ENCODE measurements at places on chromosomes 1 and 21.
A peak's percentile ranks its signal among the peaks of the same experiment; 100 is the strongest.

- peak; percentile 76 for DNase-seq
These were observed 40.9 kb downstream of the PTAFR start for GRCh38 chr1:28135371-28136168.

GRCh38 chr1:20604678-20605077, 15.8 kb downstream of the CDA start:
- peak; percentile 39 for DNase-seq

- DNase-seq, result no peak
These were observed 73.2 kb upstream of the JAK1 start for GRCh38 chr1:65039508-65039907.

- DNase-seq, result no peak
These were observed 41.0 kb downstream of the KCNT2 start for GRCh38 chr1:196567238-196567637.

DNA sequence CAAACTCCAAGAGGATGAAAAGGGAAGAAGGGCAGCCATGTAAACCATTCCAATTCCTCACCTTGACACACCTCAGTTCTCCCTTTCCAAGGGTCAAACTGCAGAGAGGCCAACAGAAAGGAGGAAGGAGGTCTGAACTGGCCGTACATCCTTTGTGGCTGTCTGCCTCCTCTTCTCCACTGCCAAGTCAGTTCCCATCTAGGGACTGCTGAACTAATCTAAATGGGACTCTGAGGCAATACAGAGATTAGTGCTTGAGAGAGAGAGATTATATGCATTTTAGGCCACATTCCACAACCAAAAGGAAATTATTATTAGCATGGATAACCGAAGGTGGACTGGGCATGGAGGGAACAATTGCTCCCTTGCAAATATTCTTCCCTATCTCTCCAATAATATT, 2.7 kb downstream of the ARHGEF11 start:
- peak; percentile 25 for DNase-seq

- peak; percentile 67 for DNase-seq
These were observed at the start of gene ARHGAP30 for GRCh38 chr1:161069731-161070270. Gene ARHGAP30 (minus strand): TSS chr1:161069891. CDS start chr1:161069624, 267 bp downstream.

DNA sequence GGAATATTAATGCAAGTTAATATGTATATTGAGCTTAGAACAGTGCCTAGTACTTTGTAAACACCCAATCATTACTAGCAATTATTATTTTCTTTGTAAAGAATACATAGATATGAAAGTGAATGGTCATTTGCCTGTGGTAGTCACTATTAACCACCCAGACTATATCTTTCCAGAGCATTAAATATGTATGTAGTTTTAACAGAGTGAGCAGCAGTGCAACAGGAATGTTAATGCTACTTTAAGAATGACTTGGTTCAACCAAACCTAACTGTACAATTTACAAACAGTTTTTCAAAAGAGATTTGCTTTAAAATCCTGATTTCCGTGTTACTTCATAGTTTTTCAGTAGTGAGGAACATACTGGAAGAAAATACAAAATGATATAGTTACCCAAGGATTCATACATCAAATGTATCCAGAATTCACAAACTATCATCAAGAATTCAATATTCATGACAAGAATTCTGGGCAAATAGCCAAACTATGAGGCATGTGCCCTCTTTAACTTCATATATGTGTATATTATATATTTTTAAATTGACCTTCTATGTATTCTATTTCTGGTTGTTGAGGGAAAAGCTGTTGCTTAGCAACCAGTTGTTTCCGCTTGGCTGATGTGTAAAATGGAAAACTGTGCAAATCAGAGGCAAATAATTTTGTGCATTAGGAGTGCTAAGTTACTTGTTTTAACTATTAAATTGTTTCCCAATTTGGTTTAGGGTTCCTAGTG, 34.9 kb upstream of the IVNS1ABP start:
- peak; percentile 18 for DNase-seq

Data from suppressor macrophage treated with lipopolysaccharide for 1 hour (primary cell).